Activated CD8-positive, alpha-beta T cell treated with anti-CD3 and anti-CD28 coated beads for 36 hours (primary cell): ENCODE measurements at places on chromosomes 11 and 22.

GRCh38 chr11:27339941-27340340, 23.1 kb downstream of the CCDC34 start:
- no peak for DNase-seq
- H3K4me3 ChIP-seq = no peak overlapping the region
- H3K36me3 ChIP-seq = peaks cover 2% of the 10 kb centered on the region
- no peaks in the 10 kb centered on the region for H3K4me1 ChIP-seq
- H3K27ac ChIP-seq = no peak overlapping the region

DNA sequence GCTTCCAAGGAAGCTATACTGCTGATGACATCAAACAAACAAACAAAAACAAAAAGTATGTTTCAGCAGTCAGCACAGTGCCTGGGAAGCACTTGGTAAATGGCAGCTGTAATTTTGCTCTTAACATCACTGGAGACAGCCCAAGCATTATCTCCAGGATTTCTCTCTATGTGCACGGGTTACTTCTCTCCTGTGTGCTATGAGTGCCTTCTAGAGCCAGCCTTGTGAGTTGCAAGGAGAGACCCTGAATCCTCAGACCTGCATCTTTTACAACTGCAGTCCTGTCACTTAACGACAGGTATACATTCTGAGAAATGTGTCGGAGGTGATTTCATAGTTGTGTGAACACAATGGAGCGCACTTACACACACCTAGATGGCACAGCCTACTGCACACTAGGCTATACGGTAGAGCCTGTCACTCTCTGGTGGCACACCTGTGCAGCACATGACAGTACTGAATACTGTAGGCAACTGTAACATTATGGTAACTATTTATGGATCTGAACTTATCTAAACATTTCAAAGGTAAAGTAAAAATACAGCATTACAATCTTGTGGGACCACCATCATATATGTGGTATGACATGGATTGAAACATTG, 662.5 kb upstream of the B3GAT1 start:
- H3K27ac ChIP-seq = no peak overlapping the region
- no peaks in the 10 kb centered on the region for H3K36me3 ChIP-seq
- H3K27me3 ChIP-seq = peaks cover 6% of the 10 kb centered on the region
- no peak for DNase-seq
- H3K4me3 ChIP-seq = no peak overlapping the region
- H3K4me1 ChIP-seq = no peaks in the 10 kb centered on the region

DNA sequence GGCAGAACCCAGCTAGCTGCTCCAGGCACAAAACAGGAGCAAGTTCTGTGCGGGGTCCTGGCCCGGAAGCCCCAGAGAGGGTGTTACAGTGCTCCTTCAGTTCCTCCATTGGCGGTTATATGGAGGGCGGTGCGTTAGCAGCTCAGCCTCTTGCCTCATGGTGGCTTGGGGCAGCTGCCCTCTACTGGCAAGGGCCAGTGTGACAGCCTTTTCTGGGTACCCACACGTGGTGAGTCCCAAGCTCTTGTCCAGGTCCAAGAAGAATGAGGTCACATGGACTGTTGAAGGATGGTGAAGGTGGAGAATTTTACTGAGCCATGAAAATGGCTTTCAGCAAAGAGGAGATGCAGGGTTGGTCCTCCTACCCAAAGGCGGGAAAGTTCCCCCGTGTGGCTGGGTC, 100.5 kb downstream of the WT1 start:
- H3K4me3 ChIP-seq = no peak overlapping the region
- H3K36me3 ChIP-seq = no peaks in the 10 kb centered on the region
- peaks cover 11% of the 10 kb centered on the region for H3K4me1 ChIP-seq
- peaks cover 36% of the 10 kb centered on the region for H3K27me3 ChIP-seq

GRCh38 chr11:123313262-123313661, 116.8 kb upstream of the GRAMD1B start:
- peaks cover 15% of the 10 kb centered on the region for H3K27me3 ChIP-seq
- H3K4me1 ChIP-seq = peaks cover 1% of the 10 kb centered on the region
- no peak overlapping the region for H3K27ac ChIP-seq
- no peak overlapping the region for H3K4me3 ChIP-seq

DNA sequence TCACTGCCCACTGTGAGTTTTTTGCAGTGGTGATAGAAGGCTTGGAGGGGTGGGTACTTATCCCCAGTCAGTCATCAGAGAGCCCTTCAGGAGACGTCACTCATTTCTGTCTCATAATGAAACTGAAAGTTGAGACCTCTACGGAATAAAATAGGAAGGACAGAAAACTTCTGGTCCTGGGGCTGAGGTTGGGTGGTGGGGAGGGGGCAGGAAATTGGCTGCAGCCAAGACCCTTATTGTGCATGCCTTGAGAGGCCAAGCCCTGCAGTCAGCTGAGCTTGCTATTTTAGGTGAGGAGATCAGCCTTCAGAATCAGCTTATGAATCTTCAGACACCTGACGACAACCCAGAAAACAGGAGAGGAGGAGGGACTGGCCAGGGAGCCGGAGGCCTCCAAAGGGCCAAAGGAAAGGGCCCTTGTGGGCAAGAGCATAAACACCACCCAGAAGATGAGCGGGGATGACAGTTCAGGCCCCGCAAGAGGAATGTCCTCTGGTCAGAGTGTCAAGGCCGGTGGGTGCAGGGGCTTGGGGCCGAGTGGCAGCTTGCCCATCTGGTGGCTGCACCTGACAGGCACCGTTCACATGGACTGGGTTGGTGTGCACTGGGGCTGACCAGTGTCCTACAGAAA, 17.9 kb upstream of the ADA2 start:
- peak overlapping the region; percentile 73 for H3K27ac ChIP-seq
- no peaks in the 10 kb centered on the region for H3K36me3 ChIP-seq
- no peaks in the 10 kb centered on the region for H3K27me3 ChIP-seq
- peaks cover 10% of the 10 kb centered on the region for H3K4me1 ChIP-seq
- peak overlapping the region; percentile 23 for H3K4me3 ChIP-seq
- peak; percentile 50 for DNase-seq

GRCh38 chr11:111694851-111695250, 71.3 kb downstream of the PPP2R1B start:
- H3K4me1 ChIP-seq = peaks cover 5% of the 10 kb centered on the region
- no peak for DNase-seq
- H3K4me3 ChIP-seq = no peak overlapping the region
- H3K27ac ChIP-seq = no peak overlapping the region
- no peaks in the 10 kb centered on the region for H3K36me3 ChIP-seq

DNA sequence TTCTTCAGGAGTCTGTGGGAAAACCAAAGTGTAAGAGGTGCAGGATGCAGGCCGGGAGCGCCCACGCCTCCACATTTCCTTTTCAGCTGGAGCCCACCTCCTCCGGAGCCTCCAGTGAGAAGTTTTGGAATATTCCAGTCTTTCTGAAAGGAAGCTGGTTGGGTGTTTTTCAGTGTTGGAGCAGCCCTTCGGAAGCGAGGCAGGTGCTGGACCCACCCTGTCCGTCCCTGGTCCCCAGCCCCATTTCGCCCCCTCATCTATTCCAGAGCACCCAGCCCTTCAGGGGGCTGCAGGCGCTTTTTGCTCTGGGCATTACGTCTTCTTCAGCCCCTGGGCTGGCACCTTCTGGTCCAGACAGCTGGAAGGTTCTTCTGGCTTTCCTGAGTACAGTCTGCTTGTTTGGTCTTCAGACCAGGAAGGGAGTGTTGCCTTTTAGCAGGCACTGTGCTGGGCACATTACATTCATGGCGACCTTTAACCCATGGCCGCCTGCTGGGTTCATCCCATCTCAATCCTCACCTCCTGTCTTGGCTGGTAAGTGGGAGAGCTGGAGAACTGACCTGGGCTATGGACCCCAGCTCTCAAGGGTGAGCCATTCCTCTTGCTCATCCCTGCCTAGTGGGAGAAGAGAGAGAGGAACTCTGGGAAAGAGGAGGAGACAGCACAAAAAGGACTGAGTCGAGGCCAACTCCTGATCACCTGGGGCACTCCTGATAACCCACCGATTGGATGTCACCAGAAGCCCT, 710 bp upstream of the THY1 start:
- DNase-seq = no peak
- H3K27me3 ChIP-seq = peaks cover 46% of the 10 kb centered on the region
- no peak overlapping the region for H3K4me3 ChIP-seq
- no peak overlapping the region for H3K27ac ChIP-seq

- no peaks in the 10 kb centered on the region for H3K27me3 ChIP-seq
- H3K36me3 ChIP-seq = no peaks in the 10 kb centered on the region
- no peak for DNase-seq
- H3K4me1 ChIP-seq = no peaks in the 10 kb centered on the region
- H3K27ac ChIP-seq = no peak overlapping the region
Observed at GRCh38 chr11:11553573-11553972, 68.2 kb downstream of the GALNT18 start.

DNA sequence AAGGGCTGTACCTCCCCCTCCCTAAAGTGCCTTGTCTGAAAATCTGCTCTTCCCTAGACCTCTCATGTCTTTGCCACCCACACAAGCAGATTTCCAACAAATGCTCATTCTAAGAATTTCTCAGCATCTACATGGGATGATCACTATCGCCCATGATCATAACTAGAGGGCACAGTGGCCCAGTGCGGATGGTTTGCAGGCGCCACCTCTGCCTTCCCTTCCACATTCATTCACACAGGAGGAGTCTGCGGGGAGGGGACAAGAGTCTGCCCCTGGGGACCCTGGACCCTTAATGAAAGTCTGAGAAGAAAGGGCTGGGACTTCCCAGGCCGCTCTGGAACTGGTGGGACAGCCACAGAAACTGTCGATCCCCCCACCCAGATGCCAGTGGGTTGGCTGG, 28.9 kb downstream of the KCTD17 start:
- peaks cover 61% of the 10 kb centered on the region for H3K4me1 ChIP-seq
- peaks cover 5% of the 10 kb centered on the region for H3K27me3 ChIP-seq
- H3K4me3 ChIP-seq = peak overlapping the region; percentile 72
- peak; percentile 51 for DNase-seq

- no peak overlapping the region for H3K4me3 ChIP-seq
- DNase-seq = no peak
- H3K27me3 ChIP-seq = no peaks in the 10 kb centered on the region
- H3K4me1 ChIP-seq = no peaks in the 10 kb centered on the region
Observed at GRCh38 chr11:113397212-113397611, 9.6 kb downstream of the ANKK1 start.

DNA sequence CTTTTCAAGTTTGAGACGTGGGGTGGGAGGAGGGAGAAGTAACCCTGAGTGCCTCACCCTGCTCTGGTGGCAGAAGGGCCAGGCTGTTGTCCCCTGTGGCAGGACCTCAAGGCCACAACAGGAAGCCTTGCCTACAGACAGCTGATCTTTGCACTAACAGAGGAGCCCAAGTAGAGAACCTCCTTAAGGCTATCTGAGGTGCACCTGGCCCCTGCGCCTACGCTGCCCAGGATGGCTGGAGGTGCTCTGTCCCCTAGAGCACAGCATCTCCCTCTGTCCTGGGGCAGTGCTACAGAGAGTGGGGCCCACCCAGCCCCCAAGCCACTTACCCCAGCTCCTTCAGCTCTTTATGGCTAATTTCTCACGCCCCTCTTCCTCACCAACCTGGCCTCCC, 27.0 kb downstream of the MYO7A start:
- H3K4me1 ChIP-seq = peaks cover 31% of the 10 kb centered on the region
- H3K27me3 ChIP-seq = no peaks in the 10 kb centered on the region
- no peak overlapping the region for H3K27ac ChIP-seq

GRCh38 chr22:20571531-20572007, 64.2 kb downstream of the MED15 start:
- peaks cover 61% of the 10 kb centered on the region for H3K4me1 ChIP-seq
- no peaks in the 10 kb centered on the region for H3K27me3 ChIP-seq
- peak; percentile 75 for DNase-seq
- no peak overlapping the region for H3K4me3 ChIP-seq

GRCh38 chr11:61963282-61964057, 4.0 kb downstream of the FTH1 start:
- no peak for DNase-seq
- peaks cover 34% of the 10 kb centered on the region for H3K36me3 ChIP-seq
- peak overlapping the region; percentile 53 for H3K27ac ChIP-seq
- H3K4me3 ChIP-seq = no peak overlapping the region
- H3K27me3 ChIP-seq = no peaks in the 10 kb centered on the region
- H3K4me1 ChIP-seq = peaks cover 29% of the 10 kb centered on the region

DNA sequence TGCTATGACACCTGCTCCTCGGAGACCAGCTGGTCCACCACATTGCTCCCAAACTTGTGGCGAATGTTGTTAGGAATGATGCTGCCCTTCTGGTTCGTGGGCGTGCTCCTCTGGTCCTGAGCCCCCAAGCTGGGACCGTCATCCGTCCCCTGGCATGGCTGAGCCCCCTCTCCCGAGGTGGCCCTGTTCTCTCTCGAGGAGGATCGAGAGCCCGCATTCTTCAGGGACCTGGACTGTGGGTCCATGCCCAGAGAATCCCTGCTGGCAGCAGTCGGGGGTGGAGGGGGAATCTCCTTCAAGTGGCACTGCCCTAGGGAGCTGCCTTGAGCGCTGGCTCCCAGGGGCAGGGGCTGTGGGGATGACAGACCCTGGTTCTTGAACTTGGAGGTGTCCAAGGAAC, 17.4 kb downstream of the TST start:
- H3K27ac ChIP-seq = no peak overlapping the region
- H3K36me3 ChIP-seq = no peaks in the 10 kb centered on the region
- peaks cover 7% of the 10 kb centered on the region for H3K27me3 ChIP-seq
- no peaks in the 10 kb centered on the region for H3K4me1 ChIP-seq

DNA sequence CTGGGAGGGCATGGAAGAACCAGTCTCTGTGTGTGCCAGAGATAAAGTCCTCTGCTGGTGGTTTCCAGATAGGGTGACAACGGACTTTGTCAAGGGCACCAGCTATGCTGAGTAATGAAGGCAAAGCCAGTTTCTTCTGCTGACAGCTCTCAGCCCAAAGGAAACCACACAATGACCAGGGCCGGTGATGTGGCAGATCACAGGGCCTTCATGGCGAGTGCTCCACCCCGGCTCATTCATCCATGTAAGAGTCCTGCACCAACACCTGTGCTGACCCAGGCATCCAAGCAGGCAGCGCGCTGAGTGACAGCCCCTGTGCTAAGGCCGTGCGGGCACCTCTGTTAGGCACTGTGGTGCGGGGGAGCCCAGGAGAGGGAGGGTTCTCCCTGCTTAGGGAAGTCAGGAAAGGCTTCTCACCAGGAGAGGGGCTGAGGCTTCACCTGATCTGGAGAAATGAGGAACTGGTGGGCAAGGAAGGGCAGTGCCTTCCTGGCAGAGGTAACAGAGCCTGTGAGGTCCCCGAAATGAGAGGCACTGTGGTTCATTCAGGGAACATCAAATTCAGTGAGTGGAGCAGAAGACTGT, 33.8 kb downstream of the TP53I11 start:
- H3K4me1 ChIP-seq = no peaks in the 10 kb centered on the region
- H3K4me3 ChIP-seq = no peak overlapping the region
- no peak for DNase-seq

DNA sequence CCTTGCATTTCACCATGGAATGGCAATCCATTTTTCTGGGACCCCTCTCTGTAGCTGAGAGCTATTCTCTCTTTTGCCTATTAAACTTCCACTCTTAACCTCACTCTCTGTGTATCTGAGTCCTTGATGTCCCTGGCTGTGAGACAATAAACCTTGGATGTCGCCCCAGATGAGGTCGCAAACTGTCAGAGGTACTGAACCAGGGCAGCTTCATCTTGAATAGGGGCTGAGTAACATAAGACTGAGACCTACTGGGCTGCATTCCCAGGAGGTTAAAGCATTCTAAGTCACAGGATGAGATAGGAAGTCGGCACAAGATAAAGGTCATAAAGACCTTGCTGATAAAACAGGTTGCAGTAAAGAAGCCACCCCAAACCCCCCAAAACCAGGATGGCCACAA, 68.0 kb downstream of the RSF1 start:
- peaks cover 25% of the 10 kb centered on the region for H3K36me3 ChIP-seq
- H3K27ac ChIP-seq = no peak overlapping the region
- H3K4me3 ChIP-seq = no peak overlapping the region
- peaks cover 22% of the 10 kb centered on the region for H3K4me1 ChIP-seq
- no peak for DNase-seq
